Activated CD4-positive, alpha-beta T cell treated with anti-CD3 and anti-CD28 coated beads, Interleukin-2, amount 50 U/mL, for 24 hours (primary cell): ENCODE measurements at places on chromosomes 1 and 21.
A peak's percentile ranks its signal among the peaks of the same experiment; 100 is the strongest.

DNA sequence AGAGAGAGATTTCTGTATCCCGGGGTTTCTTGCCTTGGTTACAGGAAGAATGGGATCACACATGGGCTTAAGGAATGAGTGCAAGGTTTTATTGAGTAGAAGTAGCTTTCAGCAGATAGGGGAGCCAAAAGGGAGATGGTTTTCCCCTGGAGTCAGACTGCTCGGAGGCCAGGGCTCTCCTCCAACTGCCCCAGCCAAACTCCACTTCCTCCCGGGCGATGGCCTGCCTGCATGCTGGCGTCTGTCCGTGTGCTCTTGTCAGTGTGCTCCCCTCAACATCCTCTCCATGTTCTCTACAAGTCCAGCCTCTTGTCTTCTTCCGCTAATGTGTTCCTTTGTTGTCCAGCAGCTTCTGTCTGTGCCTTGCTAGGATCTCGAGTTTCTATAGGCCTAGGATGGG, 421.3 kb upstream of the ADGRL2 start:
- DNase-seq = no peak

DNA sequence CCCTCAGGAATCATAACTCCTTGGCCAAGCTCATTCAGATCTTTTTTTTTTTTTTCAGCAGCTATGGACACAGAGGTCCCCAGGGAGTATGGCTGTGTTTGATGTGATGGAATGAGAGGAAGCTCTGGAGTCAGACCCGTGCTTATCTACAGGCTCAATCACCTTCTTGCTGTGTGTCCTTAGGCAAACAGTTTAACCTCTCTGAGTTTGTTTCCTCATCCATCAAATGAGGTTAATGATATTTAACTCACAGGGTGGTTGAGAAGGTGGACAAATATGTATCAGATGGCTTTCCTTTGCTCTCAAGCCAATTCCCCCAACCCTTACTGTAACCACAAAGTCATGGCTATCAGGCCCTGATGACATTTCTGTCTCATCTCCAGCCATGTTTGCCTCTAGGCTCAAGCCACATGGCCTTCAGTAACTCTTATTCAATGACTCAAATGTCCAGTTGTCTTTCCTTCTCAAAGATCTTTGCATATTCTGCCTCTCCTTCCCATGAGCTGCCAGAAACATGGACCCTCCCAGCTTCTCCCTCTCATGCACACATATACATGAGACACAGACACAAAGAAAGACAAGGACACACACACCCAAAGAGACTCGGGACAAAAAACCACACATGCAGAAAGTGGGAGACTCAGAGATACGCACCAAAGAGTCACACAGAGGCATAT, 303.5 kb upstream of the KAZN start:
- no peak for DNase-seq

DNA sequence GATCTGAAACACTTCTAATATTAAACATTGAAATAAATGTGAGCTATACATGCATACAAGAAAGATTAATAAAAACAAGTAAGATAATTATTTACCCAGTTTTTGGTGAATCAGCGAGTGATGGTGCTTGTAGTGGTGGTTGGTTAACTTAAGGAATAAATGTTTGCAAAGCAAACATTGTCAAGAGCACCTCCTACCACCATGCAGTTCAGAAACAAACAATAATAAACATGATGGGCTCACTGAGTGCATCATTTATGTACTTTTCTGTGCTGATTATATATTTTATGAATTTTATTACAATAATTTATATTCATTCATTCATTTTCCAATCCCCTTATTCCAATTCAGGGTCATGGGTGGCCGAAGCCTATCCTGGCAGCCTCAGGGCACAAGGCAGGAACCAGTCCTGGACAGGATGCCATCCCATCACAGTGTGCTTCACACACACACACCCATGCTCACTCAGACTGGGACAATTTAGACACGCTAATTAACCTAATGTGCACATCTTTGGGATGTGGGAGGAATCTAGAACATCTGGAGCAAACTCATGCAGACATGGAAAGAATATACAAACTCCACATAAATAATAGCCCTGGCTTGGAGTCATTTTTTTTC, 57.8 kb downstream of the ZMYM4 start:
- DNase-seq = no peak

DNA sequence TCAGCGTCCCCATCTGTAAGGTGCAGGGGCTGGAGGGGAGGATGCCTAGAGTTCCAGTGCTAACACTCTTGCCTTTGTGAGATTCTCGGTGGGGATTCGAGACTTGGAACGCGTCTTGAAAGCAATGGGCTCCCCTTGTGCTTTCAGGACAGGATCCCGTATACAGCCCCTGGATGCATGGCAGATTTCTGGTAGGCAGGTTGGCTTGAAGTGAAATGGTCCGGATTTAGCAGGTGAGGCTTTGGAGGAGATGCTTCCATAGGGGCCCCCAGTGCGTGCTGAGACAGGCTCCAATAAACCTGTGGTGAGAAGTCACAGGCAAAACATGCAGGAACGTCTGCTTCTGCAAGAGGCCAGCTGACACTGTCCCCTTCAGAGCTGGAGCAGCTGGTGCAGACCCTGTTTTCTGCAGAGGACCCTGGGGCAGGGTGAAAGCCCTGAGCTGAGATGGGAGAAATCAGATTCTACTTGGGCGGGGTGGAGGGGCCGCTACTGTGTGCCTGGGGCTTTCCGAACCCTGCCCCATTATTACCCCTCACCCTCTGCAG, 270.4 kb downstream of the PTPRU start:
- no peak for DNase-seq

DNA sequence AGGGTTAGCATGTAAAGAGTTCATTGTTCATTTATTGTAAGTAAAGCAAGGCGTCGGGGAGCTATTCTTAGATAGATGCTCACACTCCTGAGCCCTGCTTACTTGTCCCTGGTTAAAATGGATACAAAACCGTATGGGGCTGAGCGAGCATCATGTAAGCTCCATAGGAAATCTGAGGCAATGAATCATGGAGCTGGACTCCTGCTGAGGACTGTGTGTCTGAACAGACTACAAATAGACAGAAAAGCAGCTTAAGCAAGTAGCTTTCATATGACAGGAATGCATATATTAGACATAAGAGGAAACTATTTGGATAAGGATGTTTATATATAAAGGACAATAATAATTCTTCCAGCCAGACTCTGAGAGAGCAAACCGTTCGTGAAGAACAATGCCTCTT, 604.9 kb upstream of the PTBP2 start:
- DNase-seq = no peak

- DNase-seq = peak; percentile 64
Observed at GRCh38 chr21:45478115-45478801, 64.0 kb downstream of the SLC19A1 start.

DNA sequence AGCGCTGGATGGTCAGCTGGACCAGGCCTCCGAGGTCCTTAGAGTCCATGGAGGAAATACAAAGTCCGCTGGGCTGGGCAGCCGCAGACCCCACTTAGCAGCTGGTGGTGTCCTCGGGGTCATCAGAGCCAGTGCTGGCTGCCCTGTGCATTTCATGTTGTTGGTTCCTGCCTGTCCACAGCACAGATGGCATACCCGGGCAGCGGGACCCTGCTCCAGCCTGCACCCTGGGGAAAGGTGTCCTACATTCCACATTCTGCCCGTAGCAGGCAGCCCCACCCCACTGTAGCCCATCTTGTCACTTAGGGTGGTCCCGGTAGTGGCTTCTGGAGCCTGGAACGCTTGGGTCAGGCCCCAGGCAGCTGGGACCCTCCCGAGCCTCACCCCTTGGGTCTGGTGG, 19.8 kb downstream of the PRKCZ start:
- DNase-seq = no peak

DNA sequence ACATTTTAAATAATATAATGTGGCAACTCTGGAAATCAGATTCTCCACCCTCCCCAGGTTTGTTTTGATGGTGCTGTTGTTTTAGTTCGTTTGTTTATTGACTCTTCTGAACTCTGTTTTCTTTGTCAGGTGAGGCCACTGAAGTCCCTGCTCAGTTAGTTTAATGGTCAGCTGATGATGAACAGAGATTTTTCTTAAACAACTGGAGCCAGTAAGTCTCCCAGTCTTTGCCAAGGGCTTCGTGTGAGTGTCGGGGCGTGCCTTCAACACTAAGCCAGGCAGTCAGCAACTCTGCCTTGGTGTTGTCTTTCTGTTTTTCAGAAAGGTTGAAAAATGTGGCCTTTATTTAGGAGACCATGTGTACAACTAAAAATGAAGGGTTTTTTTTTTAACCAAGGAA, 58.9 kb downstream of the TEX35 start:
- DNase-seq = no peak

DNA sequence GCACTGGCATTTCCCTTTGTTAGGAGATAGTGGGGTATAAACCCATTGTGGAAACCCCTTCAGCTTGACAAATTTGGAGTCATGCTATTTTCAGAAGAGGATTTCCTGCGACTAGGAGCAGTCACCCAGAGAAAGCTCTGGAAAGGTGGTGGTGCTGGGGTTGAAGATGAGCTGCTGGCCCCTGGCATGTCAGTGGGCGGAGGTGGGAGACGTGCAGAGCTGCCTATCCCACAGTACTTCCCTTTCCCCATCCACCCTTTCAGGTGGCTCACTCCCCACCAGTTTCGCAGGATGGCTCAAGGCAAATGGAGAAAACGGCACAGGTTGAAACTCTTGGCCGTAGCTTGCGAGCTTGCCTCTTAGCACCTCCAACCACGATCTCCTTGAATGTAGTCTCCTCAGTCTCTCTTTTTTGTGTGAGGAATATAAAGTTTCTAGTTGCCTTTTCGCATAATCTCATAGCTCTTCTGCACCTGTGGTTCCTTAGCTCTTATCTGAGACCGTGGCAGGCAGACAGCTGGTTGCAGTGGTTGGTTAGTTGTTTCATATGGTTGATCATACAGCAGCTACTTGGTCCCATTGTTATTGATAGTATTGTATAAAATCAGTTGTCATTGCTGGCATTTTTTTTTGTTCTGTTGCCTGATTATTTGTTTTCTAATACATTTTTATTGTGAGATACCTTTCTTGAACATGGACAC, 48.2 kb downstream of the ADARB1 start:
- no peak for DNase-seq

GRCh38 chr21:20163167-20163566, 835.0 kb upstream of the NCAM2 start:
- DNase-seq = no peak

DNA sequence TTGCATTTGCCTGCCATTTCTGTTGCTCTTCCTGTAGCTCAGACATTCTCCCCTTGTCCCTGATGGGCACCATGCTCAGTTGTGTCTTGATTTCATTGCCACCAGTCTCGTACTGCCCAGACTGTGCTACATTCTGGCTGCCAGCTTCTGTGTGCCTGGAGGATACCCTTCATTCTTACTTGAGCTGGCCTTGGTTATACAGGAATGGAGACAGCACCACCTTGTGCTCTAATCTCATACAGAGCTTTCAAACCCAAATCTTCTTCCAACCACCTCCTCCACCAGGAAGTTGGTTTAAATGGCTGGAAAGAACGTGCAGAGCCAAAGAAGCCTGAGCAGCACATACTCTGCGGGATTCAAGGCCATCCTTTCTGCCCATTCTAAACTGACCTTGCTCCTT, 165.3 kb downstream of the SLC35F3 start:
- DNase-seq = no peak
